OCI-LY7 (cell line): ENCODE measurements at places on chromosomes 7 and 10. TPM values are rescaled to one million over a fixed set of nuclear protein-coding genes. Genes with fewer than 3 reads are reported as not detected.

DNA sequence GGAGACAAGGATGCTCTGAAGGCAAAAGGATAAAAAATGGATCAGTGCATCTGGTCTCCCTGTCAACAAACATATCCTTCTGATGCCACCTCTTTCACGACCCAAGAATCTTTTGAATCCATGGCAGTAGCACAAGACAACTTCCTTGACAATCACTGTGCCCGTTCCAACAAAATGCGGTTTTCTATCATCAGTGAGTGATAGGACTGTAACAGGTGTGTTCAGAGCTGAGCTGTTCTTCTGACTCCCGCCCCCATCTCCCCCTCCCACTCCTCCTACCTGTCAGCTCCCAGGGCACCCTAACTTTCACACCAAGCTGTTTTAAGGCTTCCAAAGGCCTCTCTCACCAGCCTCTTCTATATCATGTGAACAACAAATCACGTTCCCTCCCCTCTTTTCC lies 74.8 kb downstream of the PARD3 start:
- no peak for DNase-seq

GRCh38 chr7:154598396-154598795 lies 404.5 kb downstream of the PAXIP1 start:
- no peak for DNase-seq

DNA sequence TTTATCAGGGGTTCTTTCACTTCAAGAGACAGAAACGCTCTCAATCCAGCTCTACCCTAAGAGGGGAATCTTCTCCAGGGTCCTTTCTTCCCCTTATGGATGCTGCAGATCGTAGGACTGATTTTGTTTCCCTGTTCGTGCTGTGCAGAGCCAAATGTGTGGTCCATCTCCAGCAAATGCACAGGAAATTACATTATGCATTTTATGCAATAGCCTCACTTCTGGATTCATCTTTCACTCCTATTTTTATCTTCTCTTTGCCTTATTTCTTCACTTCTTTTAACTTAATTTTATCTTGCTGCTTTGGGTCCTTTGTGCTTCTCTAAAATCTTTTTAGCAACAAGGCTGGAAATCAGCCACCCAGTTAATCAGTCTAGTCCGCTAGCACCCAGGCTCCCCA lies 184.5 kb upstream of the INHBA start:
- DNase-seq, result no peak

DNA sequence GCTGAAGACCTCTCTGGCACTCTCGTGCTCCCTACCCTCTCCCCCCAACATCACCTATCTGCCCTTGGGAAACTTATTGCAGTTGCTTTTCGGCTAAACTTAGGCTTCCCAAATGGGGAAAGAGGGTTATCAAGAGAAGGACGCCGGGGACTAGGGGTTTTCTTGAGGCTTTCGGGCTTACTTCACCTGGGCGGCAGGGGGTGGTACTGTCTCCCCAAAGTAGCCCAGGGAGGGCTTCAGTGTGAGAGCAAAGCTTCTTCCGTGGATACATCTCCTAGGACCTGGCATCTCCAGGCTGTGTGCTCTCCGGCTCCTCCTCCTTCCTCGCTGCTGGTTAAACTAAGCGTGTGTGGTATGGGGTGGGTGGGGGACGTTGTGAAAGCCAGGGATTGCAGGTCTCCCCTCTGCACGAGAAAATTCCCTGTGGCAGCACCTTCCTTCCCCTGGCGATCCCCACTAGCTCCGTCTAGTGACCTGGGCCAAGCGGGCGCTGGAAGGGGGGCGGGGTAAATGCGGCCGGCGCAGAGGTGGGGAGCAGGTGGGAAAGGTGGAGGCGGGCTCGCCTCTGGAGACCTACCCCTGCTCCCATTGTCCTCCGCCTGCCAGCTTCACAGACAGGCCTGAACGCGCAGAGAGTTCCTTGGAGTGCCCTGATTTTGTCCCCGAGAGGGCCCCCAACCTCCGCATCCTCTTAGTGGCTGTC lies 1.1 kb downstream of the PLXDC2 start:
- DNase-seq, result no peak

DNA sequence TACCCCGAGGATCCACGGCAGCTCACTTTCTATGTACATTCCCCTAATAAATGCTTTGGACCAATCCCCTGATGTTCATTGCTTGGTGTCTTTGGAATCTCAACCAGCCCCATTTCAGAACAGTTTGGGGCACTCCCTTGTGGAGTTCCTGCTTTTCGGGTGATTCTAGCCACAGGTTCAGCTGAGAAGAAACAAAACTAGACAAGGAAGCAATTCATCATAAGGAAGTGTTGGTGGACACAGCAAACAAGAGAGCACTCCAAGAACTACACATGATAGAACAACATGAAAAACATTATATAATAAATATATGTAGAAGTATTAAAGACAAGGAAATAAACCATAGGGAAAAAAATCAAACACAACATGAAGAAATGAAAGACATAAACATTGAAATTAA lies 6.0 kb upstream of the CCDC136 start:
- no peak for DNase-seq

GRCh38 chr10:43648398-43649184 lies at the start of gene ZNF32:
ZNF32 (minus strand) TSS chr10:43648881; CDS start chr10:43646133, 2,748 bp downstream.
- DNase-seq, result no peak

GRCh38 chr7:122550545-122550944 lies 148.4 kb downstream of the RNF133 start:
- DNase-seq, result no peak

GRCh38 chr7:141312395-141312794 lies 238.5 kb downstream of the TMEM178B start:
- no peak for DNase-seq

- peak; percentile 36 for DNase-seq
Observed at GRCh38 chr10:120514035-120514620, 57.1 kb downstream of the PLPP4 start.

PTPRN2 gene
- 0.35 and 0.70 TPM in 2 replicates for total RNA-seq

BNIP3 gene
- 46.3 and 99.8 TPM in 2 replicates for total RNA-seq
